ENCODE measurements at places on chromosomes 13 and 19. TPM values are rescaled to one million over a fixed set of nuclear protein-coding genes. Genes with fewer than 3 reads are reported as not detected.

- DNase-seq, result peak; percentile 71
Observed at GRCh38 chr13:73809561-73809960, 324.6 kb downstream of the KLF12 start.

GRCh38 chr19:46069806-46070341, 29.1 kb upstream of the IGFL4 start:
- peak; percentile 98 for DNase-seq

GRCh38 chr19:1402411-1403070, 1.2 kb upstream of the GAMT start:
- DNase-seq, result peak; percentile 78

DNA sequence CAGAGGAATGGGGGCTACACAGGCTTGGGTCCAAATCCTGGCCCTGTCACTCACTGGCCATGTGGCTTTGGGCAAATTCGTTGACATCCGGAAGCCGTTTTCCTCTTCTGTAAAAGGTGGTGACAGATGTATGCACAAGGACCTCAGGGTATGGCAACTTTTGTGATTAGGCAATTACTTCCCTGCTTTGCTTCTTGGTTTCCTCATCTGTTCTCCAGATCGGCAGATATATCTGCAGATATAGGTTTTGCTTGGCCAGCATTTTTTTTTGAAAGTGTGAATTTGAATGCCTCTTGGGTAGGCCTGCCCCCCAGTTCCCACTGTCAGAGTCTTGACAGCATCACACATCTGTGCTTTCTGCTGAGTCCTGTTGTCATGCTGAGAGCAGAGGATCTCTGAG, 17.7 kb downstream of the TMEM272 start:
- no peak for DNase-seq

GRCh38 chr13:76934671-76935070, 13.6 kb upstream of the ACOD1 start:
- DNase-seq, result no peak

- DNase-seq, result peak; percentile 87
Observed at GRCh38 chr13:39527961-39528660, 74.9 kb downstream of the LHFPL6 start.

Gene LMTK3
- 1.3 TPM for total RNA-seq

Gene SIGLEC10
- not detected for total RNA-seq

All from bronchial epithelial cell (primary cell).